Subcutaneous adipose tissue (tissue), 4 donors: ENCODE measurements at places on chromosomes 5 and 9. TPM values are rescaled to one million over a fixed set of nuclear protein-coding genes. Genes with fewer than 3 reads are reported as not detected.

The ALDOB gene
- not detected for total RNA-seq

The DNM1 gene
- total RNA-seq: 43.5 TPM

The HCN1 gene
- 0.22 TPM for total RNA-seq

The IL3 gene
- not detected for total RNA-seq

The DNAH5 gene
- total RNA-seq: under 0.01 TPM

The INSL4 gene
- not detected for total RNA-seq

The ZFR gene
- 142 TPM for total RNA-seq

The BBLN gene
- 57.7 TPM for total RNA-seq

The MAT2B gene
- 38.8 TPM for total RNA-seq

The FBLL1 gene
- total RNA-seq: not detected

The SLCO4C1 gene
- not detected for total RNA-seq

The PFN3 gene
- not detected for total RNA-seq

The SYK gene
- total RNA-seq: 32.6 TPM

The PCDHGA3 gene
- 2.9 TPM for total RNA-seq

The CCDC192 gene
- total RNA-seq: not detected

The GDA gene
- total RNA-seq: not detected
